ENCODE measurements at places on chromosomes 2 and 18.
A peak's percentile ranks its signal among the peaks of the same experiment; 100 is the strongest.

DNA sequence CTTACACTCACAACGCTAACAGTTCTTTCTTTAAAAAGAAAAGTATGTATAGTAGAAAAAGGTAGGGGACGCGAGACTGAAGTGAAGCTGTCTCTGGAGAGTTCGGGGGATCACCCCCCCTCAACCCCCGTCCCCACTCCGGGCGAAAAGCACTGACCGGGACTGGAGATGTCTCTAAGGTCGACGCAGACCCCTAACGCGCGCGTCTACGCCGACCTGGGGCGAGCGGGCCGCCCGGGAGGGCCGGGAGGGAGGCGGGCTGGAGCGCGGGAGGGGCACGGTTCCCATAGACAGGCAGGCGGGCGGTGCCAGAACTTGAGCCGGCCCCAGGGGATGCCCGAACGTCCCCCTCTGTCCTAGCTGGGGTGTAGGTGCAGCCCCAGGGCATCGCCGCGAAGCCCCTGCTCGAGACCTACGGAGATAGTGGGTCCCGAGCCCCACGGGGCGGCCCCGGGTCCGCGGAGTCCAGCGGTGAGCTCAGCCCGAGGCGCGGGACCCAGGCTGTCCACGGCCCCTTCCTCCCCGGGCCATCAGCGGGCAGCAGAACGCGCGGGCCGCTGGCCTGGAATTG, 82.2 kb downstream of the CHRNA1 start:
- H3K4me3 ChIP-seq, result peak overlapping the region; percentile 89
- peaks cover 20% of the 10 kb centered on the region for H3K4me1 ChIP-seq
- H3K27ac ChIP-seq, result peak overlapping the region; percentile 82
- no peaks in the 10 kb centered on the region for H3K27me3 ChIP-seq
- no peaks in the 10 kb centered on the region for H3K36me3 ChIP-seq

DNA sequence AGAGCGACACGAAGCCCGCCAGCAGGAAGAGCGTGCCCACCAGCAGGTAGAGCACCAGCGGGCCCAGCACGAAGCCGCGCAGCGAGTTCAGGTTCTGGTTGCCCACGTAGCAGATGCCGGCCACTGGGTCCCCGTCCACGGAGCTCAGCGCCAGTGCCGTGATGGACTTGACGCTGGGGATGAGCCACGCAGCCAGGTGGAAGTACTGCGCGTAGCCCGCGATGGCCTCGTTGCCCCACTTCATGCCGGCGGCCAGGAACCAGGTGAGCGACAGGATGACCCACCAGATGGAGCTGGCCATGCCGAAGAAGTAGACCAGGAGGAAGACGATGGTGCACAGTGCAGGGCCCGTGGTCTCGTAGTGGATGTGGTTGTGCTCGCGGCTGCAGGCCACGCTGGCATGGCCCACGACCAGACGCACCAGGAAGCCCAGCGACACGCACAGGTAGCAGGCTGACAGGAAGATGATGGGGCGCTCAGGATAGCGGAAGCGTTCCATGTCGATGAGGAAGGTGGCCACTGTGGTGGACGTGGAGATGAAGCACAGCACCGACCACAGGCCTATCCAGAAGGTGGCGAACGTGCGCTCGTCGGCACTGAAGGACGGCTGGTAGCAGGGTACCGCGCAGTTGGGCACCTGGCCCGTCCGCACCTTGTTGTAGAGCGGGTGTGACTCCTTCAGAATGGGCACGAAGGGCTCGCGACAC, 2.1 kb downstream of the FZD5 start:
- peak; percentile 82 for DNase-seq
- no peaks in the 10 kb centered on the region for H3K27me3 ChIP-seq

- DNase-seq, result no peak
- no peak overlapping the region for H3K4me3 ChIP-seq
- H3K27me3 ChIP-seq, result no peaks in the 10 kb centered on the region
- H3K27ac ChIP-seq, result no peak overlapping the region
- H3K36me3 ChIP-seq, result no peaks in the 10 kb centered on the region
- H3K4me1 ChIP-seq, result peaks cover 29% of the 10 kb centered on the region
Observed at GRCh38 chr2:207251022-207251421, 85.3 kb upstream of the KLF7 start.

DNA sequence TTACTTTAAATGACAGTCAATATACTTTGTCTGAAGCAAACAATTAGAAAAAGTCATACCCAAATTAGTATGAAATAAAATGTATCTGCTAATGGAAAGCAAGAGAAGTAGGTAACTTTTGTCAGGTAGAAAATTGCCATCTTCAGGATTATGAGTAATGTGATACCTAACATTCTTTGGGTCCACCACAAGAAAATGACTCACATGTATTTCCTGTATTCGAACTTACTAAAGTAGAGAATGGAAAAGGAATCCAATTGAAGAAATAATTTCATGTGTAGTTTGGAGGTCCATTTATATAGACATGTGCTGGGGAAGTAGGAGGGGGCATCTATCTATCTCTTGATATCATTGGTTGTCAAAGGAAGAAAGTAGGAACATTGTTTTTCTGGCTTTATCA, 636.2 kb upstream of the CHAC2 start:
- no peaks in the 10 kb centered on the region for H3K27me3 ChIP-seq
- no peaks in the 10 kb centered on the region for H3K36me3 ChIP-seq
- DNase-seq, result no peak
- no peak overlapping the region for H3K27ac ChIP-seq
- H3K4me3 ChIP-seq, result no peak overlapping the region

- H3K4me1 ChIP-seq, result no peaks in the 10 kb centered on the region
- H3K4me3 ChIP-seq, result no peak overlapping the region
- DNase-seq, result no peak
Observed at GRCh38 chr2:225558399-225559071, 159.0 kb downstream of the NYAP2 start.

DNA sequence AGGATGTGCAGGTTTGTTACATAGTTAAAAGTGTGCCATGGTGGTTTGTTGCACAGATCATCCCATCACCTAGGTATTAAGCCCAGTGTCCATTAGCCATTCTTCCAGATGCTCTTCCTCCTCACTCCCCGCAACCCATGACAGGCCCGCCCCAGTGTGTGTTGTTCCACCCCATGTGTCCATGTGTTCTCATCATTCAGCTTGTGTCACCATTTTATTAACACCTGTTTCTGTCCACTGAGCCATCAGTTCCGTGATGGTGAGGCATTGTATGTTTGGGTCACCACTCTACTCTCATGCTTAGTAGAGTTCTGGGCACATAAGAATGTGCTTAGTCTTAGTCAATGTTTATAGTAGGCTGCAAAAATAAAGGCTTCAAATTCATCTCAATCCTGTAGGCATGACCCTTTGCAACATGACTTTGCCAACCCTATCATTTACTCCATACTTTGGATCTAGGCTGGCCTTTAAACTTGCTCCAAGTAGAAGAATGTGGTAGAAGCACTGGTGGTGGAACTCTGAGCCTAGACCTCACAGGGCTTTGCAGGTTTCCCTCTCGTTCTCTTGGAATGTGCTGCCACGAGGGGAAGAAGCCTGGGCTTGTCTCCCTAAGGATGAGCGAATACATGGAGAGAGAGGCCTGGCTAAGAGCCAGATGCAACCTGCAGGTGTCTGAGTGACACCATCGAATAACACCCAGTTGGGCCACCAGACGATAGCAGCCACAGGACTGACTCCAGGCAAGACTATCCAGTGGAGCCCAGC, 161.5 kb downstream of the NAPG start:
- no peaks in the 10 kb centered on the region for H3K27me3 ChIP-seq
- H3K4me1 ChIP-seq, result no peaks in the 10 kb centered on the region

DNA sequence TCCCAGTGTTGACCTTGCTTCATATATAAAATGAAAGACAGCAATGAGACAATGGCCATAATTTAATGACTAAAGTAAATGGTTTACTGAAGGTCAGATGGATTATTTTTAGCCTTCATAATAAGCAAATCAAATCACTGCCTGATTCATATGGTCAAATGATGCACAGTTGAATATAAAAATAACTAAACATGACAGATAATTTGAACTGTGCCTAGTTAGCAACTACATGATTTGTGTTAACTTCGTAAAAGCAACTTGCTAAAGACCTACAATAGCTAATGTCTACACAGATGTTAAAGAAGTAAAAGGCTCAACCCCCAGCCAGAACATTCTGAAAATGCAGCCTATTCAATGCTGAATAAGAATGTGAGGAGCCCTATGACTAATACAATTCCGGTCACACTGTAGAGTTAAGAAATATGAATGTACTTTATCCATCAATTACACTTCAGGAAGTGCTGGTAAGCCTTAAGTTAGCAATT, 590.8 kb upstream of the CDH2 start:
- no peaks in the 10 kb centered on the region for H3K27me3 ChIP-seq
- H3K27ac ChIP-seq, result no peak overlapping the region
- DNase-seq, result no peak
- H3K4me1 ChIP-seq, result no peaks in the 10 kb centered on the region
- no peaks in the 10 kb centered on the region for H3K36me3 ChIP-seq

GRCh38 chr18:38619129-38619528, 1053.5 kb upstream of the CELF4 start:
- H3K4me3 ChIP-seq, result no peak overlapping the region
- H3K27me3 ChIP-seq, result no peaks in the 10 kb centered on the region
- DNase-seq, result no peak
- H3K27ac ChIP-seq, result no peak overlapping the region
- no peaks in the 10 kb centered on the region for H3K36me3 ChIP-seq

DNA sequence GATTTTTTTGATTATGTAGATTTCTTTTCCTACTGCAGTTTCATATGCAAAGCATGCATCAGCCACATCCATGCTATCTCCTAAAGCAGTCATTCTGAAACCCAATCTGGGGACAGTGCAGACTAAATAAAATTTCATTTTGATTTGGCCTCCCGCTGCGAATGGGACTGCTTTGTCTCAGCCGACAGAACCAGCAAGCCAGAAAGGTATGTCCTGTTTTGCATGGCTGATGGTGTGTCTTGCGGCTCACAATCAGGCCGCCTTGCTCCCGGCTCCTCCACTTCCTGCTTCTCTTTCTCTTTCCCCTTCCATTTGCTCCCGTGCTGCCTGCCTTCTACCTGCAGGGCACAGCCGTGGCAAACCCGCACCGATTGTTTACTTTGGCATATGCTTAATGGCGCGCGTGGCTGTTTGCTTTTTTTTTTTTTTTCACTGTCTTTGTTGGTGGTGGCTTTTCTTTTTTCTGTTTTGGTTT, 419.6 kb upstream of the POU3F3 start:
- peaks cover 5% of the 10 kb centered on the region for H3K4me1 ChIP-seq
- H3K27ac ChIP-seq, result no peak overlapping the region
- peak; percentile 48 for DNase-seq
- no peaks in the 10 kb centered on the region for H3K27me3 ChIP-seq
- peak overlapping the region; percentile 35 for H3K4me3 ChIP-seq

Measured in lower lobe of right lung (tissue), 2 donors.